ENCODE measurements at places on chromosomes 11 and 22. TPM values are rescaled to one million over a fixed set of nuclear protein-coding genes. Genes with fewer than 3 reads are reported as not detected.

DNA sequence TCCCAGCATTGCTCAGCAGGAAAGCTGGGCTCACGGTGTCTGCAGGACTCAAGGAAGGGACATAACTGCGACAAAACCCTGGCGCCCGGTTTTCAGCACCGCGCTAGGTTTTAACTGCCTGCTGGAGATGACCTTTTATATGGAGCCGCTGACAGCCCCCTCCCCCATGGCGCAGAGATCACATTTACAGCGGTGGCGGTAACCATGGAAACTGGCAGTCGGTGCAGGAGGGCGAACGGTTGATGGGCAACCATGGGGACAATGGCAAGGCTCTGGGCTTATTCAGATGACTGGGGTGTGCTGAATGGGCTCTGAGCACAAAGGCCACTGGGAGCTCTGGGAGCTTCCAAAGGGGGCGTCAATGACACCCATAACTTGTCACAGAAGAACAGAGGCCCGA is 37.2 kb downstream of the CELSR1 start:
- H3K36me3 ChIP-seq, result no peaks in the 10 kb centered on the region
- H3K27me3 ChIP-seq, result peaks cover 47% of the 10 kb centered on the region
- no peak overlapping the region for H3K4me3 ChIP-seq
- no peaks in the 10 kb centered on the region for H3K4me1 ChIP-seq
- H3K27ac ChIP-seq, result no peak overlapping the region

DNA sequence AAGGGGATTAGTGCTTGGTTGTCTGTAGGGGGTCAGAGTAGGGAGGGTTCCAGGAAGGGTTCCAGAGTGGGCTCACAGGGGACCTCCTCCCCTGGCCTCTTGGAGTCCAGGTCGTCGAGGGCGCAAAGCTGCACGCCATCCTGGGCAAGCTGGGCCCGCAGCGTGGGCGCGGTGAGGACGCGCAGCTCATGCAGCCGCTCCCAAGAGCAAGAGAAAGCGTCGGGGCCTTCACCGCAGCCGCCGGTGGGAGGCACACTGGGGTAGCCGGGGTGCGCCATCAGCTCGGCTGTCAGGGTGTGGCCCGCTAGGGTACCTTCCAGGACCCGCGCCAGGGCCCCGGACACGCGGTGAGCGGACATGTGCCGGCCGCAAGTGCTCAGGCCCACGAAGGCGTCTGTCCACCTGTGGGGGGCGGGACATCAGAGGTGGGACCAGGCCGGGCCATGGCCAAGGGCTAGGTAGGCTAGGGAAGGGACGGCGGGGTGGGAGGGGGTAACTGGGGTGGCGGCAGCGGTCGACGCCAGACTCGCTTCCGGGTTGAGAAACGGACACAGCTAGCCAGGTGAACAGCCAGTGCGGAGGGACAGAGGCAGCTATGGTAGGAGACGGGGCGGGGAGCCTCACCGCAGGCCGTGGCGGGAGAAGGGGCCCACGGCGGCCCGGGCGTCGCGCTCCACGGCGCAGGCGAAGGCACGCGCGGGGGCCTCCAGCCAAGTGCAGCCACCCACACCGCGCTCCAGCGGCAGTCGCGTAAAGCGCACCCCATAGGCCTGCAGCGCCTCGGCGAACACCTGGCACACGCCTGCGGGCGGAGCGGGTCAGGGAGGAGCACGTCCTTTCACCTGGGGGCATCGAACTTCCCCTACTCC is 1.2 kb downstream of the YDJC start:
- DNase-seq, result peak; percentile 89
- peak overlapping the region; percentile 99 for H3K4me3 ChIP-seq
- H3K4me1 ChIP-seq, result peaks cover 52% of the 10 kb centered on the region
- H3K27me3 ChIP-seq, result no peaks in the 10 kb centered on the region
- H3K27ac ChIP-seq, result peak overlapping the region; percentile 82

DNA sequence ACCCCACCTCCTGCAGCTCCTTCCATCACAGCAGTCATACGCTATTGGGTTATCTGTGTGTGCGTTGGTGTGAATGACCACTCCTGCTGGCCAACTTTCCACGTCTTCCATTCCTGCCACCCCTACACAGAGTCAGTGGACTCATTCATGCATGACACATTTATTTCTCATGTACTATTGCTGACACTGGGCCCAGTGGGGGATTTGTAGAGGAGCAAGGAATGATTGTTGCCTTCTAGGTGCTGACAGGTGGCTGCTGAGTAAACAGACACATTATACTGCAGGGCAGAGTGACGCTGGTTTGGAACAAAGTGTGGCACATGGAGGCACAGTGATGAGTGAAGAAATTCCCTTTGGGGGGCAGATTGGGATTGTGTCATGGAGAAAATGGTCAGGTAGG is 113.9 kb downstream of the CCDC81 start:
- no peaks in the 10 kb centered on the region for H3K4me1 ChIP-seq
- H3K27me3 ChIP-seq, result no peaks in the 10 kb centered on the region
- DNase-seq, result no peak
- H3K4me3 ChIP-seq, result no peak overlapping the region

DNA sequence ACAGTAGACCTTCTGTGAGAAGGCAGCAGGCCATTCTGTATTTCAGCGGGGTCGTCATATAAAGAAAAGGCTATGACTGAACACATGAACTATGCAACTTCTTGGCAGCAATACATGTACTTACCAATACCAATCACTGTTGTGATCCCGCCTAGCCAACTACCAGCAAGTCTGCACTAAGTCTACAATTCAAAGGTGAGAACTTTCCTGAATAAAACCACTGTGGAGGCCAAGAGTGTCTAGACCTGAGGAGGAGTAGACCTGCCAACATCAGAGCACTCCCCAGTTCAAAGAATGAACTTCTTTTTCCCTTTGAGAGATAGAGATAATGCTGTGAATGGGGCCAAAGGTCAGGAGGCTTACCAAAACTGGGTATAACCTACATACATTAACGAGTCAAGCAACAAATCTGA is 108.2 kb downstream of the SIK3 start:
- no peak overlapping the region for H3K4me3 ChIP-seq
- no peak overlapping the region for H3K27ac ChIP-seq
- no peaks in the 10 kb centered on the region for H3K36me3 ChIP-seq
- peaks cover 25% of the 10 kb centered on the region for H3K4me1 ChIP-seq
- no peaks in the 10 kb centered on the region for H3K27me3 ChIP-seq

- DNase-seq, result no peak
- H3K4me1 ChIP-seq, result no peaks in the 10 kb centered on the region
- H3K4me3 ChIP-seq, result no peak overlapping the region
- no peaks in the 10 kb centered on the region for H3K27me3 ChIP-seq
- H3K27ac ChIP-seq, result no peak overlapping the region
These were observed 707.5 kb upstream of the LUZP2 start for GRCh38 chr11:23789200-23789853.

- H3K36me3 ChIP-seq, result peaks cover 100% of the 10 kb centered on the region
- no peak for DNase-seq
- H3K27ac ChIP-seq, result no peak overlapping the region
- no peaks in the 10 kb centered on the region for H3K4me1 ChIP-seq
- H3K27me3 ChIP-seq, result no peaks in the 10 kb centered on the region
- no peak overlapping the region for H3K4me3 ChIP-seq
These were observed 15.3 kb downstream of the RTCB start for GRCh38 chr22:32396746-32397145.

DNA sequence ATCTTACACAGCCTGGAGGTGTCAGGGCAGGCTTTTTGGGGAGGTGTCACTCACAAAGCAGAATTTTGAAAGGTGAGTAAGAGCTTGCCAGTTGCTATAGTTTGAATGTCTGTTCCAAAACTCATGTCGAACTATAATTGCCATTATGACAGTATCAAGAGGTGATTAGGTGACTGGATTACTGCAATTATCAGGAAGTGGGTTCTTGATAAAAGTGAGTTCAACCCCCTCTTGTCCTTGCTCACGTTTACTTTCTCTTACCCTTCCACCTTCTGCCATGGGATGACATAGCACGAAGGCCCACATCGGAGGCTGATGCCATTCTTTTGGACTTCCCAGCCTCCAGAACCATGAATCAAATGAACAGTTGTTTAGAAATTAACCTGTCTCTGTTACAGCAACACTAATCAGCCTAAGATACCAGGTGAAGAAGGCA is 4.7 kb upstream of the C11orf86 start:
- H3K4me3 ChIP-seq, result no peak overlapping the region
- H3K36me3 ChIP-seq, result no peaks in the 10 kb centered on the region
- no peak for DNase-seq
- no peaks in the 10 kb centered on the region for H3K4me1 ChIP-seq
- no peak overlapping the region for H3K27ac ChIP-seq

DNA sequence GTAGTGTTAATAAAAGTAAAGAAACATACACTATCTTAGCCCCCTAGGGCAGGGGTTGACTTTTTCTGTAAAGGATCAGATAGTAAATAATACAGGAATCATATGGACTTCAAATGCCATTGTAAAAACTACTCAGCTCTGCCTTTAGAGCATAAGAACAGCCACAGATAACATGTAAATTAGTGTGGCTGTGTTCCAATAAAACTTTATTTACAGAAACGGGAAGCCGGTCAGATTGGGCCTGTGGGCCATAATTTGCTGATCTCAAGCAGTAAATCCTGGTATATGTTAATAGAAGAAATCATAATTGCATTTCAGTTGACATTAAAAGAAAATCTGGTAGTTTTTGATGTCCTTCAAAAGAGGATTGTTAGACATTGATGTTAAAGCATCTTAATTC is 76.5 kb downstream of the ZC3H12C start:
- DNase-seq, result no peak
- H3K4me3 ChIP-seq, result no peak overlapping the region
- H3K27me3 ChIP-seq, result no peaks in the 10 kb centered on the region
- H3K36me3 ChIP-seq, result no peaks in the 10 kb centered on the region
- peaks cover 8% of the 10 kb centered on the region for H3K4me1 ChIP-seq

GRCh38 chr22:32618441-32619140 is 144.0 kb downstream of the FBXO7 start:
- H3K27ac ChIP-seq, result peak overlapping the region; percentile 65
- no peaks in the 10 kb centered on the region for H3K27me3 ChIP-seq
- H3K4me3 ChIP-seq, result no peak overlapping the region
- peak; percentile 51 for DNase-seq

Gene FAM111B
- 3.4 TPM for total RNA-seq

Gene UBQLNL
- 0.94 TPM for total RNA-seq

Gene TSPAN32
- 17.3 TPM for total RNA-seq

Gene ART1
- total RNA-seq, result not detected

Gene SLC7A4
- total RNA-seq, result 0.95 TPM

Gene PGAP2
- total RNA-seq, result 22.2 TPM

Gene ZBTB16
- 84.9 TPM for total RNA-seq

Gene DRD4
- total RNA-seq, result not detected

Gene KCNJ5
- total RNA-seq, result 45.4 TPM

Gene GAS2
- 2.1 TPM for total RNA-seq

Gene PNPLA5
- not detected for total RNA-seq
